ENCODE measurements at places on chromosomes 11 and 22. TPM values are rescaled to one million over a fixed set of nuclear protein-coding genes. Genes with fewer than 3 reads are reported as not detected.

MS4A7 gene
- polyA plus RNA-seq = not detected

TM7SF2 gene
- 2.5 TPM for polyA plus RNA-seq

GRCh38 chr22:22935546-22936157 is 48.0 kb downstream of the IGLL5 start:
- DNase-seq = no peak

GRCh38 chr11:111474432-111474831 is 37.8 kb downstream of the BTG4 start:
- no peak for DNase-seq

- no peak for DNase-seq
These were observed 378.9 kb upstream of the ARHGAP42 start for GRCh38 chr11:100308202-100308601.

Data from GM23248 (cell line).